ENCODE measurements at places on chromosomes 7 and 10.

- DNase-seq: no peak
These were observed 116.3 kb downstream of the CUX1 start for GRCh38 chr7:101933688-101934121.

DNA sequence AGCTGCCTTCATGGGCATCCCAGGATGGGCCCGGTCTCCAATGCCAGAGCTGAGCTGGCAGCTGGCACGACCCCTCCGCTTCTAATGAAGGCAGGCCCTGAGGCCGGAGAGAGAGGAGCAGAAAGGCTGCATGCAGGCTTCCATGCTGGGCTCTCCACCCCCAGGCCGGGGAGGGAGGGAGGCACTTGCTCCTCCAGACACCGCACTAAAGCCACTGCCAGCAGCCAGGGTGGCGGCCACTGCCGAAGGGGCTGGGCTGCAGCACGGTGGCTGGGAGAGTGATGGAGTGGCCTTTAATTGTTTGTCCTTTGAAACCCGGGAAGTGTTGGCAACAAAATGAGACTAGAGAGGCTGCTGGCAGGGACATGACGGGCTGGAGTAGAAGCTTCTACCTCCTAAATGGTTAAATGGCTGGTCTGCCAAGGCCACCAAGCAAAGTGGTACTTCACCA, 236.5 kb downstream of the SKAP2 start:
- DNase-seq: no peak

DNA sequence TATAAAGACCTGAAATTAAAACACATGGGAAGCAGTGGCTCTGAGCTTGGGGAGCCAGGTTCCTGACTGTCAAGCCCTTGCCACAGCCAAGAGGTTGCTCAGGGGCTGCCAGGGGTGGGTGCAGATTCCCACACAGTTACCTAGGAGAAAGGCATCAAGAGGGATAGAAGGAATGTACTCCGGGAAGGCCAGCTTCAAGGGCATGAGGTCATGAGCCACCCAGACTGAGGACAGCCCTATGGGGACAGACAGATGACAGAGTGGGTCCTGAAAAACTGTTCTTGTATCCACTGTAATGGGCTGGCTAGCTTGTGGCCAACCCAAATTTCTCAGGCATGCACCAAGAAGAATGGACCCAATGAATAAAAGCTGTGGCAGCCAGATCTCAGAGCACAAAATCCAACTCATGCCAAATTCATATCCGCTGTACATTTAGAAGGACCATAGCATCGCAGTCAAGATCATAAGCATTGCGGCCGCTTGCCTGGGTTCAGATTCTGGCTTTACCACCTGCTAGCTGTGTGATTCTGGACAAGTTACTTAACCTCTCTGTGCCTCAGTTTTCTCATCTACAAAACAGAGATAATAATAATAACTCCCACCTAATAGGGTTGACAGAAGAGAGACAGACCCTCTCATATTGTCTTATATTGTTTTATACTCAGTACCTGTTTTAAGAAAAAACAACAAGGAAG, 44.9 kb upstream of the KCNMA1 start:
- DNase-seq: no peak

- DNase-seq: no peak
These were observed 123.6 kb downstream of the EMX2 start for GRCh38 chr10:117666166-117666565.

GRCh38 chr10:102779680-102780526, 36.2 kb downstream of the WBP1L start:
- DNase-seq: no peak

DNA sequence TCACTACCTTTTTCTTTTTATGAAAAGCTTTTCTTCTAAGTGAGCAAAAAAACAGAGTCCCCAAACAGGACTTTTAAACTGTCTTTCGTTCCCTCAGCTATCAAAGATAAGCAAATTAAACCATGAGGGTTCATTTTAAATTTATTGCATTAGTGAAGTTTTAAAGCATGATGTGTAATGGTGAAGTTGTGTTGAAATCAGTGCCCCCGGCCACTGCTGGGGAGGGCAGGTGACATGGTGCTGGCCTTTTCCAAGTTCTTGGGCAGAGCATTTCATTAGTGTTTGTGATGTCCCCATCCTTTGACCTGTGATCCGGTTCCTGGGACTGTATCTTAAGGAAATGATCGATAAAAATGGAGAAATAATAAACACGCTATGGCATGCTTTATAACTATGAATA, 96.0 kb downstream of the EEPD1 start:
- DNase-seq: no peak

DNA sequence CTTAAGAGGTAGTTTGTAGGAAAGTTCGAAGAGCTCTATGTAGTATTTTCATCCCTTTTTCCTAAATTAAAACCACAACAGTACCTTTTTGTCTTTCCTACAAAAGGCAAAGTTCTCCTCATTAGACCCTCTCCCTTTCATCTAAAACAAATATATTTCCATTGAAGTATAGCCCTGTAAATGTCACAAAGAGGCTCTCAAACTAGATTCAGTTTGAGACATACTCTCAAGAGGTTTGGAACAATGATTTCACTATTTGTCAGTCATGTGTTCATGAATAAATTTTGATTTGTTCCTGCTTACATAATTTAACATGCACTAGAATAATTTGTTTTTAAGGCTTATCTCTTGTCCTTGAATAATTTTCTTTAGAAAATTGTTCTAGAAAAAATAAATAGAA, 12.2 kb downstream of the TAS2R16 start:
- DNase-seq: no peak

DNA sequence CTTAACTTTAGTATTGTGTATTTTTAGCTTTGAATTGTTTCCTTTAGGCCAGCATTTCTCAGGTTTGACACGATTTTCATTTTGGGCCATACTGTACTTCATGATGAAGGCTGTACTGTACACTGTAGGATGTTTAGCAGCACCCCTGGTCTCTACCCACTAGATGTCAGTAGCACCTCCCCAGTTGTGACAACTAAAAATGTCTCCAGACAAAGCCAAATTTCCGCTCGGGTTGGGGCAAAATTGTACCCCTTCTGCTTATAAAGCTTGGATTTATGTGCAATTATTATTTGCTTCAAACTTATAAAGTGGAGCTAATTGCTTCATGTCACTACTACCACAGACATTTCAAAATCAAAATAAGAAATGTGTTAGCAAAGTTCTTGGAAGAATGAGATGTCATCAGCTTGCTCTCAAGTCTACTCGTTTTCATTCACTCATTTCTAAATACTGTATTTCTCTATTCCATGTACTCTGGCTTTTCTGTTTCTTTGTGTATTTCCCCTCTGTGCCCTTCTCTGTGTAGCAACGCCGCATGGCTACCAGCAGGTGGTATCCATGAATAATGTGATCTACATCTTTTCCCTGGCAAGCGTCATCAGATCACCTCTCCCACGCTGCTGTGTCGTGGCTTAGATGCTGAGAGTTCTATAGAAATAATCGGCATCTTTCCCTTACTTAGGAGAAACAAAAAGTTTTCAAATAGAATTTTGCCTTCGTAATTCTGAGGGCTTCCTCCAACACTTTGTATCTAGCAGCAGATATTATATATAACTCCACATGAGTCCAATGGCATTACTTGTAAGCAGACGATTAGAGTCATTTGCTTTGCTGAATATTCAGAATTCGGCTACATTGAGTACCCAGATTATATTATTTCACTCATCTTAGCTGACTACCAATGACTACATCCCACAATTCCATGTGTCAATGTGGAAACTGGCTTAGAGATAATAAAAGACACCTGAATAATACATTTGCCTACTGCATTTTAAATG, 47.8 kb upstream of the CALCR start:
- no peak for DNase-seq

DNA sequence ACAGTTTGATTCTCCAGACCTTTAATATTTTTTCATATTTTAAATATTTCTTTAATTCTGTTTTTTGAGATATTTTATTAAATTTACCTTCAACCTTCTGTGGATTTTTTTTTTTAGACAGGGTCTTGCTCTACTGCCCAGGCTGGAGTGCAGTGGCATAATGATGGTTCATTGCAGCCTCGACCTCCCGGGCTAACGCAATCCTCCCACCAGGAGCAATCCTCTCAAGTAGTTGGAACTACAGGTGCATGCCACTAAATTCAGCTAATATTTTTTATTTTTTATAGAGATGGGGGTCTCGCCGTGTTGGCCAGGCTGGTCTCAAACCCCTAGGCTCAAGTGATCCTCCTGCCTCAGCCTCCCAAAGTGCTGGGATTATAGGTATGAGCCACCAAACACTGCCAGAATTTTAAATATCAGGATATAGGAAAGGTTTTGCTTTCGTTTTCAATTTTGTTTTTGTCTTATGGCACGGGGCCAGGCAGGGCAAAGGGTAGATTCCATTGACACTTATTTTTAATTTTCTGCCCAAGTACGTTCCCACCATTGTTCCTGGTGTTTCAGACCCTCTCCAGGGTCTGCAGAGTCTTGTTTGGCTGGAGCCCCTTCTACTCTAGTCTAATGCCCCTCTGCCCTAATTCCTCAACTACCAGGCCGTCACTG, 1.2 kb downstream of the TACC2 start:
- no peak for DNase-seq

GRCh38 chr10:83045731-83046130, 1093.6 kb upstream of the GHITM start:
- no peak for DNase-seq

DNA sequence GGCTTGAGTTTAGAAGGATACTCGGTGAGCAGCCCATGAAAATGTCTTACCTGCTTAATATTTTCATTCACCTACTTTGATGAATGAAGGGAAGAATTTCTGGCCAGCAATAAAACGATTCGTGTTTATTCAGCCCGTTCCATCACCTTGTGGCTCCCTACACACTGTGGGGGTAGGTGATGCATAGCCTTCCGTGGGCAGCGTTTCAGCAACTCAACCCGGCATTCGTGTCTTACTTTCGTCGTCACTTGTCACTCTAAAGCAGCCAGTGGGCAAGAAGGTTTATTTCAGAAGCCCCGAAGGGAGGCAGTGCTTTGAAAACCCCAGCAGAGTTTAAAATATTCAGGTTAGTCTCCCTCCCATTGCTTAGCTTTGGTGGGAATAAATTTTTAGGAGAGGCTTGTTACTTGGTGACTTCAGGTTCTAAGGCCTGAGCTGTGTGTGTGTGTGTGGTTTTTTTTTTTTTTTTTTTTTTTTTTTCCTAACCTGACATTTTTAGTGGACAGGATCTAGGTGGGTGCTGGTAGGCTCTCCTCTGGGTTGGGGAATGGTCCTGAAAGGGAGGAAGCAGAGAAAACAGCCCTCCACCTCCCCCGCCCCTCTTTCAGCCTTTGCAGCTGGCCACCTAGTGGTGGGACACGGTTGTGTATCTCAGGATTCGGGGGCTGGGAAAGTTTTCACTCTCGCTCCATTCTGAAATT, 1.8 kb downstream of the GRK5 start:
- no peak for DNase-seq

DNA sequence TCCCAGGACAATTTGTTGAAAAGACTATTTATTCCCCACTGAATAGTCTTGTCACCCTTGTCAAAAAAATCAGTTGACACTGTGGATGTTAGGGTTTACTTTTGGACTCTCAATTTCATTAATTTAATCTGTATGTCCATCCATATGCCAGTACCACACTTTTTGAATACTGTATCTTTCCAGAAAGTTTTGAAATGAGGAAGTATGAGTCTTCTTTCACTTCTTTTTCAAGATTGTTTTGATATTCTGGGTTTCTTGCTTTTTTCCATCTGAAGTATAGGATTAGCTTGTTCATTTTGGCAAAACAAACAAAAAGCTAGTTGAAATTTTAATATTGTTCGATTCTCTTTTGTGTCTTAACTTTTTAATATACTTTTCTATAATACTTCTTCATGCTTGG, 21.7 kb downstream of the KLHDC10 start:
- DNase-seq: no peak

- DNase-seq: no peak
These were observed 31.6 kb upstream of the ZNF746 start for GRCh38 chr7:149529136-149529718.

DNA sequence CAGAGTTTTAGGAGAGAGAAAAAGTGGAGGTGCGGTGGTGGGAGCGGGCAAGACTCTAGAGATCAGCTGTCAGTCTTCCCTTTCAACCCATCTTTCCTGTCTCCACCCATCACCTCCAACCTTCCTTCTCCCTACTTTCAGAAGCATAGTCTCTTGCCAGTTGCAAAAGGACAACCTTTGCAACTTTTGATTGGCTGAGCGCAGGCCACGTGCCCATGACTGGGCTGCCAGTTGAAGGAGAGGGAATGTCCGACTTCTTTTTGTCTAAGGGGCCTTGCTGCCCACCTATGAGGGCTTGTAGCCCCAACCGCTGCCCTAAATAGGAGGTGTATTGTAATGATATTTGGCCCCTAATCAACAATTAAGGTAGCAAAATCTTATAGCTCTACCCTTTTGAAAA, 12.6 kb downstream of the CYP26A1 start:
- DNase-seq: no peak

GRCh38 chr7:30170476-30171205, 35.9 kb downstream of the MTURN start:
- DNase-seq: no peak

DNA sequence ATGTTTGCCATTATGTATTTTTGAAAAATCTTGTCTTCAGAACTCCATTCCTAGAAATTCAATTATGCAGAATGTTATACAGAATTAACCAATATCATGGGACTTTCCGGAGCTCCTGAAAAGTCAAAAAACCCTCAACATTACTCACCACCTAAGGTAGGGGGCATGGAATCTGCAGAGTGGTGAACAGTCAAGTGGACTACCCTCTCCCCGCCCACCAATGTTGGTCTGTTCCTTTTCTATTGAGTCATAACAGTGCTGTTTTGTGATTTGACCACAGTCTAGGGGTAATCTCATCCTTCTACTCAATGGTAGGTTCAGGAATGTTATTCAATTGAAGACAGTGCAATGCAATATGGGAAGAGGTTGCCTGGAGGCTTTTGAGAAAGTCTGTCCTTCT, 130.5 kb upstream of the HABP2 start:
- DNase-seq: no peak

DNA sequence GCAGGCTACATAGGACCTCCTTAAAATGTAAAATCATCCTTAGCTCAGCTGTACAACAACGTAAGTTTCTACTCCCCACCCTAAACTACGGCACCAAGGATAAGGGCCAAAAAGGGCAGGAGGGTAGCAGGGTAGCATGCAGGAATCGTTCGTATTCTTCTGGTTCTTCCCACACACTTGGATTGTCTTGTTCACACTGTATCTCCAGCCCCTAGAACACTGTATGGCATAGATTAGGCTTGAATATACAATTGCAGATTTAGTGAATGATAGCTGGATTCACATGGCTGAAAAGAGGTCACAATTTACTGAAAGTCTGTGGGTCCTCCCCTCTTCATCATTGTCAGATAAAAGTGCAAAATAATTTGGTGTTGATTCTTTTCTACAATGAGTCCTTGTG, 28.2 kb upstream of the PRKAR2B start:
- DNase-seq: no peak

- DNase-seq: peak; percentile 7
These were observed 8.1 kb upstream of the OLAH start for GRCh38 chr10:15035385-15036301.

DNA sequence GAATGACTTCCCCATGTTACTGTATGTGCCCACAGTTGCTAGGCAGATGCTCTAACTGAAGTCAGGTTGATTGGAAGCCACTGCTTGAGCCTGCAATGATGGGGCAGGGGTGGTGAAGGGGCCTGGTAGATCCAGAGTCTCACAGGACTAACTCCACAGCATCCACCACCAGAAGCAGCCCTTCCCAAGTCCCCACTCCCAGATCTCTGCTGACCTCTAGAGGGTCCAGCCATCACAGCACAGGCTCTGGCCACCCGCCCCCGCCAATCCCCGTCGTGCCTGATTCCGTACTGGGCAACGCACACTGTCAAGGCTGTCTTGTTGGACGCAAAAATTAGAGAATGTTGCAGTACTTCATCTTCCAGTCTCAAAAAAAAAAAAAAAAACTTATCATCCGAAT, 136.8 kb upstream of the PDE1C start:
- DNase-seq: no peak
